ENCODE measurements at places on chromosomes 11 and 22.
A peak's percentile ranks its signal among the peaks of the same experiment; 100 is the strongest.

DNA sequence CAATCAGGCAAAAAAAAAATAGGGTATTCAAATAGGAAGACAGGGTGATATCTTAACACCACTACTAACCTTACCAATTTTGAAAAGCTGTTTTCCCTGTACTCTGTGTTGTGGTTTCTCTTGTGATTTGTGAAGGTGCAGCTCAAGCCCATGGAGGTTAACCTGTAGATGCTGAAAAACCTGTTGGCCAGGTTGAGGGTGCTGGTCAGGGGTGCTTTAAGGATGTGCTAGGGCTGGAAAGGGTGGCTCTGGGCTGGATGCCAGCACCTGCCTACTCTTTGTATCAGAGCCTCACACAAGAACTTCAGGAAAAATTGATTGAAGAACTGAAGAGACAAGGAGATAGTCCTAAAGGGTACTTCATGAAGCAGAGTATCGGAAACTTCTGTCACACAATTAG is 18.3 kb upstream of the OR5M8 start:
- DNase-seq, result no peak

DNA sequence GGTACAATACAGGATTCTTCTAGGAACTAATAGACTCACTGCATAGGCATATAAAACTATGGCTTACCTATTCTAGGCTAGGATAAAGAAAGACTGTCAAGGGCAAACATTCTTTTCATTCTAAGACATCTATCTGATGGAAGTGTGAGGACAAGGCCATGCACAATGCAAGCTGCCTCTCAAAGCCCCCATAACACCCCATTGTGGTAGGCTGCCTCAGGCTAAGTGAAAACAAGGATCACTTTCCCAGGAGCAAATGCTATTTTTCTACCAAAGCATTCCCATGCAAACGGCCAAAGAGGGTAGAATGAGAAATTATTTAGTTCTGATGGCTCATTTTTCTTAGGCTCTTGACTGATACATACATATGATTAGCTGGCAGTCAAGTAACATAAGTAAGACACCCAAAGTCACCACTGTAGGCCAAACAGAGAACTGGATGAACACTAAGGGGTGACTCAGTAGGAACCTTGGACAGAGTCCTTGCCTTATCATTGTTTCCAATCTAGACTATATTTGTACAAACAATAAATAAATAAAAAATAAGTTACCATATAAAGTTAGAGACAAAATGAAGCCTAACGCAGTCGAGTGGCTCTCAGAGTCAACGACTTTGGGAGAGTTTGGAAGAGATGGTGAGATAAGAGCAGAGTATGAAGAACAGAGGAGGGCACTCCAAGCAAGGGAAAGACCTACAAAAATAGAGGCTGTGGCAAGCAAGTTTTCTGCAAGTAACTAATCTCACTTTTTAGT is 303.6 kb downstream of the SBF2 start:
- no peak for DNase-seq

- DNase-seq, result no peak
Observed at GRCh38 chr11:57421805-57422204, 5.1 kb downstream of the SLC43A3 start.

GRCh38 chr11:115523727-115524399 is 19.6 kb upstream of the CADM1 start:
- no peak for DNase-seq

DNA sequence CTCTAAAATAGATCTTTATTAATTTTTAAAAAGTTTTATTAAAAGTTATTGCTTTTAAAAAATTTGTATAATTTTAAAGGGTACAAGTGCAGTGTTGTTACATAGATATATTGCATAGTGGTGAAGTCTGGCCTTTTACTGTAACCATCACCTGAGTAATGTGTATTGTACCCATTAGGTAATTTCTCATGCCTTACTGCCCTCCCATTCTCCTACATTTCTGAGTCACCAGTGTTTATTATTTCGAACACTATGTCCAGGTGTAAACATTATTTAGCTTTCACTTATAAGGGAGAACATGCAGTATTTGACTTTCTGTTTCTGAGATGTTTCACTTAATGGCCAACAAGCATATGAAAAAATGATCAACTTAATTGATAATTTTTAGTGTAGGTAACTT is 2.3 kb downstream of the OR51G1 start:
- DNase-seq, result no peak

- peak; percentile 24 for DNase-seq
Observed at GRCh38 chr11:3165152-3165705, at the start of gene OSBPL5. OSBPL5 (minus strand) TSS chr11:3165310; CDS start chr11:3129148, 36,162 bp downstream.

DNA sequence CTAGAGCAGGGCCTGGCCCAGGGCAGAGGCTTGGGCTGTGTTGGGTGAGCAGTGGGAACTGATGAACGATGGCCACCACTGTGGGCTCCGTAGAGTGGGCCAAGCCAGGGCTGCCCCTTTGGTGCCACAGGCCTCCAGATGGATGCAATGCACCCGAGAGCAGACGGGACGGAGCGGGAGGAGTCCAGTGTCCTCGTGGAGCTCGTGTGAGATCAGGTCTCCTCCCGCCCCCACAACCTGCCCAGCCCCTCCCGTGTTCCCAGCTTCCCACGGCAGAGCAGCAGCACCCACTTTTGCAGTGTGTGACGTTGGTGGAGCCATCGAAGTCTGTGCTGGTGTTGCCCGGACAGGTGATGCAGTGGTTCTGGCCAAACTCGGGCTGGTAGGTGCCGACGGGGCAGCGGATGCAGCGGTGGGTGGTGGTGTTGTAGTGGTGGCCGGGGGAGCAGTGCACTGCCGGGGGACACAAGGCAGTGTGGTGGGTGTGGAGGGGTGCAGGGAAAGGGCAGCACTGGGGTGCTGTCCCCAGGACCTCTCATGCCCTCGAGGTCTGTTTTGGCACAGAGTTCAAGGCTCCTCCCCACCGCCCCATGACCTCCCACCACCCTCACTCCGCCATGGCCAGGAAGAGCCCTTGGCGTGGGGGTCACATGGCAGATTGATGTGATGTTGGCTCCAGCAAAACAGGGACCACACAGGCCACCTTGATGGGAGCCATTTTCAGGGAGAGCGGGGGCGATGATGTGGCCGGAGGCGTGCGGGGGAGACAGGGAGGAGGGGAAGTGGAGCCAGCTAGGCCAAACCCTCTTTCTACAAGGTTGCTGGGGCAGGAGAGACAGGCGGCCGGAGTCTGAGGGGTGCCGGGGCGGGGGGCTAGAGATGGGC is 23.9 kb upstream of the TTLL12 start:
- DNase-seq, result no peak

DNA sequence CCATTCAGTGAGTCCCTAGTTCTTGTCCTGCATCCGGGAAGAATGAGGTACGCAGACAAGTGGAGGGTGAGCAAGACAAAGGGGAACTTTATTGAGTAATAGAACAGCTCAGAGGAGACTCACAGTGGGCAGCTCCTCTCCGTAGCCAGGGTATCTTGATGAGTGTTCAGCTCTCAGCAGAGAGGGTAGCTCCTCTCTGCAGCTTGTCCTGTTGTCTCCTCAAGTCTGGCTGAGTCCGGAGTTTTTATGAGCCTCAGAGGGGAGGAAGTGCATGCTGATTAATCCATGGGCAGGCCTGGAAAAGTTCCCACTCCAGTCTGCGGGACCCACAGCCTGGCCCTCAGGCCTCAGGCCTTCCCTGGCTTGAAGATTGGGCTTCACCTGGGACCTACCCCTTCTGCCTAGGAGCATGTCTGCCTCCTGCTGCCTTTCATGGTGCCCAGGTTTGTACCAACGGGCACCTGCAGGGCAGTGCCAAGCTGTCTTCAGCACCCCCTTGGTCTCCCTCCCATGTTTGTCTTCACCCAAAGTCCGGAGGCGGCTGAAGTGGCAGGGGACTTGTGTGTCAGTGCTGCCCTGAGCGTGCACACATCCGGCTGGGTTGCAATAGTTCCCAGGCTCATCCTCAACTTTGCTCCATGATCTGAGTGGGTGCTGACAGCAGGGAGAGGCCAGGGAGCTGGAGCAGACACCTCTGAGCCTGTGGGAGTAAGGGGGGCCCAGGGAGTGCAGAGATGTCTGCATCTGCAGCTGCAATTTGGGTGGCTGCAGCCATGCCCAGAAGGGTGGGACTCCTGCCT is 134.2 kb downstream of the LDLRAD3 start:
- no peak for DNase-seq

DNA sequence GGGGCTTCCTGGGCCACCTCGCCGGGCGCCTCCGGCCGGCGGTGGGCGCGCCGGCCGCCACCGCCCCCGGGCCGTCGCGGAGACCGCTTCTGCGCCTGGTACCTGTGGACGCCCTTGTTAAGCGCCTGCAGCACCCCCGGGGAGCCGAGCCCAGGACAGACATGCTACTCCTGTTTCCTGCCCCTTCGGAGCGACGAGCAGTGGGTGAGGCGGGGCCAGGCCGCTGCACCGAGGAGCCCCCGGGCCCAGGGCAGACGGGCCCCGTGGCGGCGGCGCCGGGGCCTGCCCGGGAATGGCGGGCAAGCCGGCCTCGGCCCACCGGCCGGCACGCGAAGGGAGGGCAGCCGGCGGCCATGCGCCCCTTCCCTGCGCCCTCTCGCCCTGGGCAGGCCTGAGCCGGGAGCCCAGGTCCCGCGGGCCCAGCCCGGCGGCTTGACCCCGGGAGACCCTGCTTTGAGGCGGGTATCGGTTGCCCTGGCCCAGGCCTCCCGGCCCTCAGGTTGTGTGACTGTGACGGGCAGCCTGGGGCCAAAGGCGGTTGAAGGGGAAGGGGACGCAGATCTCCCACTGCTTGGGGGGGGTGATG is 789 bp upstream of the KDM2A start:
- no peak for DNase-seq

GRCh38 chr11:9664276-9665171 is 647 bp downstream of the SWAP70 start:
- no peak for DNase-seq

DNA sequence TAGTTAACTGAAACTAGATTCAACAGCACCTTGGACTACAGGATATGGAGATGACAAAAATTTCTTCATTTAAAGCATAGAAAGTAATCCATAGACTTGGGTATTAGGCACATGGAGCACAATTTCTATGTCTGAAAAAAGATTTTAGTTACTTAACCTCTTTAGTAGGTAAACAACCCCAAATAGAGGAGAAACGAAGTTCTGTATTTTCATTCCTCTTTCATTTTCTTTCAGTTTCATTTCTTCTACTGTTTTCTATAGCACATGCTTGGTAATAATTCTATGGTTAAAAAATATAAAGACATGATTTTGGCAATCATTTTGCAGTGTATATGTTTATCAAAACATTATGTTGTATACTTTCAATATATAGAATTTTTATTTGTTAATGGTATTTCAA is 99.5 kb downstream of the CASP12 start:
- DNase-seq, result no peak

- DNase-seq, result no peak
Observed at GRCh38 chr11:1348796-1349326, 39.4 kb upstream of the TOLLIP start.

DNA sequence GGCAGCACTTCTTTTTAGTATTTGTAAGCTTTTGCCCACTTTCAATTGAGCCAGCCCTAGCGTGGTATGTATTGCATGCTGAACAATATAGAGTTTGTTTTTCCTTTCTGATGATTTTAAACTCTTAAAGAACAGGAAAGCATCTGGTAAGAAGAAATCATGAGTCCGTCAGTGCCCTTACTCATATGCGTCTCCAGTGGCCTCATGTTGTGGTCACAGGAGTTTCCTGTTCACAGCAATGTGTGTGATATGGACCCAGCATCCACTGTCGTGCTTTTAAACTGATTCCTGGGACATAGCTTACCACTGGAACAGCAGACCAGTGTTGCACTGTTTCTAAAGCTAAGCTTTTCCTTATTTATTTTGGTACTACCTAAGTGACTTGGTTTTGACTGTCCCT is 40.1 kb downstream of the BID start:
- no peak for DNase-seq

- DNase-seq, result no peak
Observed at GRCh38 chr11:61335355-61335710, 2.3 kb downstream of the TKFC start.

DNA sequence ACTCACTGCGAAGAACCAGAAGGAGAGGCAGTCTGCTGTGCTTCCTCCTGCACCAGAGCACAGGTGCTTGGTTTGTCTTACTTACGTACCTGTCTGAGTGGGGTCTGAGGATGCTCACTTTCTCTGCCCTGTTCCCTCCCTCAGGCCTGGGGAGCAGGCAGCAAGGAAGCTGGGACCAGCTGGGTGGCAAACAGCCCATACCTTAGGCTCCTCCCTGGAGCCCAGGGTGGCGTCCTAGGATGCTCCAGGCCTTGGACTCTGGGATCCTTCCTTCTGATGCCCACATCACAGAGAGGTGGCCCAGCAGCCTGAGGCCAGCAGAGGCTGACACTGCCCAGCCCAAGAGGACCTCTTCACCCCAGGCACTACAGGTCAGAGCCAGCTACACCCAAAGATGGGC is 593.2 kb downstream of the BRD1 start:
- no peak for DNase-seq

DNA sequence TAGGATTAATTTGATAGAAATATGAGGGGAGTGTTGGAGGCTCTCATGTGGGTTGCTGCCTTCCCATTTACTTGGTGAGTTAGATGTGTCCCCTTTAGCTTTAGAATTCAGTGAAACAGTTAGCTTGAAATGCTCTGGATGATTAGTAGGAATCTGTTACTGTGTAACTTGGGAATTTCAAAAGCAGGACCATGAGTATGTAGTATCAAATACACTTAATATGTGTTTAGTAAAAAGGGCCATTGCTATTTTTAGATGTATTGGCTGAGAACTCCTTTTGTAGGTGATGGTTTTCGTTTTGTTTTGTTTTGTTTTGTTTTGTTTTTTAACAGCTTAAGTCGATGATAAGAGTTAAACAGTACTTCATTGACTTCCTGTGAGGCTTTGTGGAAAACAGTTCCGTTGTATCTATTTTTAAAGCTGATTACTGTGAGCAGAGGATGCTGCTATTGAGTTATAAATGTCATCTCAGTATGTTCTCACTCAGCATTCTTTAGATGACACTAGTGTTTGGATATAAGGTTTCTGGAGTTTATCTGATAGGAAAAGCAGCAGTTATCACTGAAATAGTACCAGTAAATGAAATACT is 53.5 kb downstream of the MCAM start:
- DNase-seq, result no peak

GRCh38 chr22:50738649-50739227 is 734 bp downstream of the ACR start:
- DNase-seq, result no peak

GRCh38 chr11:130452940-130453339 is 4.5 kb downstream of the ADAMTS15 start:
- DNase-seq, result no peak

DNA sequence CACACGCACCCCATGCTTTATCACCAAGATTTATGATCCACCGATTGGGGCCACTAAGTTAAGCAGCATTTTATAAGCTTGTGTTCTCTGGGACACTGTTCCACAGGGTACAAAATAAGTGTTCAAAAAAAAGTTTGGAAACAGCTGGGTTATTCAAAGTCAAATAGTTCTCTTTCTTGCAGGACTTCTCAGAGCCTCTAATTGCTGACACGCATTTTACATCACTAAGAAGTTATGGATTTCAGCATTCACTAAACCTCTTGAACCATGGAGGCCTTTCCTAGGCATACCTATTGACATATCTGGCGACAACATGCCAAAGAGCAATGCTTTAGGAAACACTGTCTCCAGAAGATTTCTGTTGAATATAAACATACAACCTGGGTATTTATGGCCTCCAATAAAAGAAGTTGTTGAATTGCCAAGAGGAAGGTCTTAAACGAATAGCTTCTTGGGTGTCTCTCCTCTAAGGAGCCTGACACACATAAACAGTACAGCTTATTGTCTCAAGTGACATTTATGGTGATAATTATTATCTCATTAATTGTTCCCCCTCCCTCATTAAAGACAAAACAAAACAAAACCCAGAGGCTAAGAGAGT is 147.1 kb upstream of the ARHGAP20 start:
- no peak for DNase-seq

Data from fibroblast of skin of left biceps (primary cell).